SW480 (cell line): ENCODE measurements at places on chromosomes 2 and 18.

DNA sequence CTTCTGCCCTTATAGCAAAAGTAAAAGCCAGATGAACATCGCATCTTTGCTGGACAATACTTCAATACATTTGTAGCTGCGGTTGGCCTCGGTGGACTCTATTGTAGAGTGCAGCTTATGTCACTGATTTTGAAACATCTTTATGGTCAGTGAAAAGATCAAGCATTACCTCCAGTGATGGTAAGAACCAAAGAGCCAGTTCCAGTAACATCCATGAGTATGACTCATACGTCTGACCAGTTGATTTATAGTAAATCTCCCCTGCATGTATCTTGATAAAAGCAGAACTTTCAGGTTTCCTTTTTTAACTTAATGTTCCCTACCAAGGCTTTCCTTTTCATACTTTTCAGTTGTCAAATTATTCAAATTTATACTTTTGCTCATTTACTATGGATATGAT lies 119.2 kb upstream of the HNRNPA3 start:
- DNase-seq = no peak

DNA sequence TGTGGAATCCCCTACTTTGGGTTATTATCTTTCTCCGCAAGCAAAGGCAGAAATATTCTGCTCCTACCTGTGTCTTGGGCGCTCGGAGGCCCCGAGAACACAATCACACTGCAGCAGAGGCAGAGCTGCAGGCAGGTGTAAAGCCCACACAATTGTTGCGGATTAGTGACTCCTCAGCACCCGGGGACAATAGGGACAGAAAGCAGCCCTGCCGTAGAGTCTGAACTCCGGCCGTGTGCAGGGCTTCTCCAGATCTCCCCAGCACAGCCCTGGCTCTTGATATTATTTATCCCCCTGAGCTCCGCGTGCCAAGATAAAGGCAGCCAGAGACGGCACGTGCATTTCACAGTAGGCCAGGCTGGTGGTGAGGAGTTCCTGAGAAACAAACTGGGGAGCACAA lies 229.2 kb downstream of the EN1 start:
- no peak for DNase-seq

GRCh38 chr18:76571689-76572088 lies 76.6 kb upstream of the ZNF516 start:
- no peak for DNase-seq

DNA sequence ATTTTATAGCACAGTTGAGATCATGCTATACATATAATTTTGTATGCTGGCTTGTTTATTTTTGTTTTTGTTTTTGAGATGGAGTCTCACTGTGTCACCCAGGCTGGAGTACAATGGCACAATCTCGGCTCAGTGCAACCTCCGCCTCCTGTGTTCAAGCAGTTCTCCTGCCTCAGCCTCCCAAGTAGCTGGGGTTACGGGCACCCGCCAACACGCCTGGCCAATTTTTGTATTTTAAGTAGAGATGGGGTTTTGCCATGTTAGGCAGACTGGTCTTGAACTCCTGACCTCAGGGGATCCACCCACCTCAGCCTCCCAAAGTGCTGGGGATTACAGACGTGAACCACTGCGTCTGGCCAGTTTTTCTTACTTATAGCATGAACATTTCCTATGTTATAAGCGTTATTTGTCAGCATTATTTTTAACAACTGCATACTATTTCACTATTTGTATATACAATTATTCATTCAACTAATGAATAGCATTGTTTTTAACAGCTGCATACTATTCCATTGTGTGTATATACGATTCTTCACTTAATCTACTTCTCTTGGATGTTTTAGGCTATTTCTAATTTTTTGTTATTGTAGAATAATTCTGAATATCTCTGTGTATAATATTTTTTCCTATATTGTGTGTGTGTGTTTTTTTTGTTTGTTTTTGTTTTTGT lies 3.5 kb downstream of the EHD3 start:
- DNase-seq = no peak

DNA sequence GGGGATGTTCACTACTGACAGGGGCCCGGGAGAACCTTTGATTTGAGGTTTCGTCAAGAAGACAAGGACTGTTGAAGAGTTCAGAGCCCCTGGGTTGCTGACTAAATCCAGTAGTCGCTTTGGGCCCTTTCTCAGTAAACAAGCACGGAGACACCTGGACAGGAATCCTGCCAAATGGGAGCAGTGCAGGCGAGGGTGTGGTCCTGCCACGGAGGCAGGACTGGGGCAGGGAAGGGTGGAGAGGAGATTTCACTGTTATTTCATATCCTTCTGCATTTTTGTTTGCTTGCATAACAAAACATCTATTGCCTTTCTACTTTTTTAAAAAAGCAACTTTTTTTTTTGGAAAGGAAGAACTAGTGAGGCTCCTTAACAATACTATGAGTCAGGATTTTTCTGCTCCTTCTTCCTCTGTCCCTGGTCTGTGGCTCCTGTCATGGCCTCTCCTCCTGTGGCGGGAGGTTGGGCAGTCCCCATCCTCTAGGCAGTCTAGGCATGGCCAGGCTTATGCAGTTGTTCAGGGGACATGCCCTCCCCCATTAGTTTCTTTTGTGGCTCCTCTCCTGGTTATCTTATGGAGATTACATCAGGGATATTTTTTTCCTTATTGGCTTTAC lies 57.7 kb downstream of the ARHGEF4 start:
- DNase-seq = no peak

DNA sequence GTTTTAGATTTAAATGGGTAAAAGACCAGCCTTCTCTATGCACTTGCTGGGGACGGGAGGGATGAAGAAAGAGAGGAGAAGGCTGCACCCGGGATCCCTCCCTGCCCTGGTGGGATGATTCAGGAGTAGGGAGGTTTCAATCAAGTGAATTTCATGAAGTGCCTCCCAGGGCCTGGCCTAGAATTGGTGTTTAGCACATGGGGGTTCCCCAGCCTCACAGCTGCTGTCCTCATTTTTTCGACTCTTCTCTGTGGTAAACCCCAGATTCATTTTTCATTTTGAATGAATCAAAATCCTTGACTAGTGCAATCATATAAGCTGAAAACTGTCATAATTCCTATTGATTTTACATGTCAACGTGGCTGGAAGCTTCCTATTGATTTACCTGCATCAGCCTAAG lies 81.1 kb downstream of the LPIN1 start:
- no peak for DNase-seq

GRCh38 chr2:222827417-222827816 lies 33.4 kb upstream of the ACSL3 start:
- DNase-seq = no peak

- DNase-seq = no peak
These were observed 50.6 kb upstream of the IKZF2 start for GRCh38 chr2:213202011-213202410.

DNA sequence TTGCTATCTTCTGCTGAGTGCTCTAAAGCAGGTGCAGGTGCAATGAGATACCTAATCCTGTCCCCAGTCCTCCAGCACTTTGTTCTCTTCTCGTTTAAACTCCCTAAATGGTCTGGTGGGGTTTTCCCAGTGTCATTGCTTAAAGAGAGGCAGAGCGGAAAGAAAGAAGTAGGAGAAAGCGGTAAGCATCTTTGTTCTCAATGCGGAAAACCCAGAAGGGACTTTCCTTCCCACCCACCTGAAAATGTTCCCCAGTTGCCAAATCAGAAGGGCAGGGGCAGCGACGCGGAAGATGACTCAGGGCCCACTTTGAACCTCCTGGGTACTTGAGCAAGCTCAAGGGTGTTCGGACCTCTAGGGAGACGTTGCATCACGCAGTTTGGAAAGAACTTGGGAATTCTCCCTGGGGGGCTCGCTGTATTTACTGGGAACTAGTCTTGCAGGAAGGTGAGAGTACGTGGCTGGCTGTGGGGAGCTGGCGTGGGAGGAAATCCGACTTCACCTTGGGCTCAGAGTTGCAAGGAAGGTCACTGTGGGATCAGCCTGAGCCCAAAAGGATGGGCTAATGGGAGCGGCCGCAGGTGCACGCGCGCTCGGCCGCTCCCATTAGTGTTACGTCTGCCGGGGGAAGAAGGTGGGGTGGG lies 589 bp upstream of the SGPP2 start:
- peak; percentile 32 for DNase-seq

GRCh38 chr2:112275311-112275886 lies at the start of gene ZC3H6:
Gene ZC3H6 (plus strand): TSS chr2:112275597. CDS start chr2:112275995, 398 bp downstream.
- DNase-seq = peak; percentile 98

DNA sequence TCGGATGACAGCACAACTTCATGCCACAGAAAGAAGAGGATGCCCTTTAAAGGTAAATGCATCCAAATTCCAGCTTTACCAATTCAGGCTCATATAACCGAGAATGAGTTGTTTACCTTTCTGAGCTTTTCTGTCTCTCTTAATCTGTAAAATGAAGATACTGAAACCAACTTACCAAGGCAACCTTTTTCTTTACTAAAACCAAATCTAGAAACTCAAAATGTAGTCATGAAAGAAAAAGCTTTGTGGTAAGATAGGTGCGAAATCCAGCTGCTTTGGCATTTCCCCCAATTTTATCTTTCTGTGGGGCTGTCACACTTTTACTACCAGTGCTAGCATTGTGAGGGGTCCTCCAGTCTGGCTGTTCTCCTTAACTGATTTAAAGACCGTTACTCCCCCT lies 240.4 kb downstream of the IKZF2 start:
- DNase-seq = no peak
